ENCODE measurements at places on chromosomes 5 and 9. TPM values are rescaled to one million over a fixed set of nuclear protein-coding genes. Genes with fewer than 3 reads are reported as not detected.
A peak's percentile ranks its signal among the peaks of the same experiment; 100 is the strongest.

Gene C5orf58
- not detected for total RNA-seq

Gene SPATA31A7
- not detected for total RNA-seq

Gene GRM6
- not detected for total RNA-seq

Gene NFIL3
- 0.82 TPM for total RNA-seq

Gene PDE4D
- 1.4 TPM for total RNA-seq

- H3K27me3 ChIP-seq, result no peaks in the 10 kb centered on the region
- no peaks in the 10 kb centered on the region for H3K36me3 ChIP-seq
- H3K4me3 ChIP-seq, result no peak overlapping the region
- DNase-seq, result no peak
Observed at GRCh38 chr9:77587042-77587441, 61.1 kb downstream of the GNA14 start.

DNA sequence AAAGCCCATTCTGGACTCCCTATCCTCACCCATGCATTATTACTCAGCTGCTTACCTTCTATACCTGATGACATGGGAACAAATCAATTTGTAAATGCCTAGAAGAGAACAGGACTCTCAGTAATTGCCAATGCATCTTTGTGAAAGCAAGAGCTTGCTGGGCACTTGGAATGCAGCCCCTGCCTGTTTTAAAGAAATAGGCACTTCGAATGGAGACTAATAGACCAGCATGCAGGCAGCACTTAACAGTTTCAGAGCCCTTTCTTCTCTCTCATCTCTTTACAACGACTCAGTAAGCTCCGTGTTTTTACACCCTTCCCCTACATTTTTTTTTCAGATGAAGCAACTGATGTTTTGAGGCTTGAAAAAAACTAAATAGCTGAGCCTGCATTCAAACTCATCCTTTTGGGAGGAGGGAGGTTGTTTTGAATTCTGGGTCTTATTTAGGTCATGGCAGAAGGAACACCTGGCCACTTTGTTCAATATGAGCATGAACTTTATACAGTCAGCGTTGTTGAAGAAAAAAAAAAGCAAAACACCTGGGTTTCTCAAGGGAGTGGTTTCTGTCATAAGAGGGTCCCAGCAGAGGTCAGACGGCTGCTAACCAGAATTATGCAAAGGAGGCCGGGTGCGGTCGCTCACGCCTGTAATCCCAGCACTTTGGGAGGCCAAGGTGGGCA lies 34.6 kb upstream of the WHRN start:
- H3K27ac ChIP-seq, result no peak overlapping the region
- H3K4me3 ChIP-seq, result no peak overlapping the region
- H3K36me3 ChIP-seq, result no peaks in the 10 kb centered on the region
- H3K4me1 ChIP-seq, result no peaks in the 10 kb centered on the region
- no peak for DNase-seq

DNA sequence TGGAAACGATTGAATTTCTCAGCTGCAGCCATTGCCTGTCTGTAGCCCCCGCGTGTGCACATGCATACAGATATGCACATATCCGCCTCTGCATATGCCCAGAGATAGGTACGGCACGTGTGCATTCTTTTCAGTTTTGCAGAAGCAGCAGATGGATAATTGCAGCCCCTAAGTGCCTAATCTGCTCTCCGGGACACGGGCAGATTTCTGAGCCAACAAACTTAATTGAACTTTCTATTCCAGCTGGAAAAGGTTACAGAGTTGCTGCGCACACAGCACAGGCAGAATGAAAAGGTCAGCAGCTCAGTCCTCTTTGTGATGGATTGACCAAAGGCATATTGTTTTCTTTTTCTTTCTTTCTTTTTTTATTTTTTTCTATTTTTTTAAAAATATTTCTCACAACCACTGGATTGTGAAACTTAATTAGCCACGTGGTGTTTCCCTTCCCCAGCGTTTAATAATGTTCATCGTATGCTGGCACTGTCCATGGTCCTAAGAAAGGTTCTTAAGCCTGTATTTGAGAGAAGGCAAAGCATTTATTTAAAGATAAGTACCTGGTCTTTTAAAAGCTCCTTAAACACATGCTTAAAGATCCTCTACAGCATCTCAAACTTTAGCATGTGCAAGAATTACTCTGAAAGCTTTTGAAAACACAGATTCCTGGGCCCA lies 270.2 kb upstream of the BRINP1 start:
- H3K27ac ChIP-seq, result no peak overlapping the region
- no peaks in the 10 kb centered on the region for H3K27me3 ChIP-seq
- H3K4me3 ChIP-seq, result no peak overlapping the region
- no peaks in the 10 kb centered on the region for H3K36me3 ChIP-seq

- H3K27me3 ChIP-seq, result no peaks in the 10 kb centered on the region
- H3K36me3 ChIP-seq, result no peaks in the 10 kb centered on the region
- peaks cover 43% of the 10 kb centered on the region for H3K4me1 ChIP-seq
- H3K27ac ChIP-seq, result no peak overlapping the region
- no peak overlapping the region for H3K4me3 ChIP-seq
Observed at GRCh38 chr5:125409234-125409860, 662.9 kb upstream of the ZNF608 start.

DNA sequence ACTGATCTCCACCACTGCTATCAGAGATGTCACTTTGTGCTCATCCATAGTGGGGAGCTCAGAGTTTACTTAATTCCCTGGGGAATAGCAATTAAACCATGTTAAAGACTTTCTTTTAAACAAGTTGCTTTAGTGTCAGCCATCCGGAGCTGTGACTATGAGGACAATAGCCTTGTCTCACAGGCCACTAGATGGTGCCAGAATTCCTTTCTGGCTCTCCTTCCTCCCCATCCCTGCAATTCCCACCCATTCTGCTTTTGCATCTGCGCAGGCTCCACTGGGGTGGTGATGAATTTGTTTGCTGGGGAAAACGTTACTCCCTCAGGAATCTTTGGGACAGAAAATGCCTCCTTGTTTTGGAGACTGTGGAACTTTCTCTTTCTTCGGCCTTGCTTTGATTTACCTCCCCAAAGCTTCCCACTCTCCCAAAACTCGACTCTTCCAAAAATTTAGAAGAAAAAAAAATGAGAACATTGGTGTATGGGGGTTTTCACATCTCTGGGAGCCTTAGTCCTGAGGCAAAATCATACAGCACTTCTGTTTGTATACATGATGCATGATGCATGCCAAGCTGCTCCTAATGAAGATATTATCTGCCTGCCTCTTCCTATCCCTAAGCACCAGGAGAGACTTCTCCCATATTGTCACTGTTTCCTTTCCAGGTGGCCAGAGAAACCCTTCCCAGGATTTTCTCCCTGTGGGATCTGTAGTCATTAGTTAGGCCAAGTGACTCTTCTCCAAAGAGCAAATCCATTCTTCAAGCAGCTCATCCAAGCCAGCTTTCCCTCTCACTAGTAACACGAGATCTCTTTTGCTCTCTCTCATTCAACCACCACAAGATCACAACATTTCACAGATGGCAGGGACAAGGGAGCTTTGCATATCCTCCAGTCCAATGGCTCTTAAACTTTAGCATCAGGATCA lies 466.1 kb downstream of the TLR4 start:
- H3K36me3 ChIP-seq, result no peaks in the 10 kb centered on the region
- no peaks in the 10 kb centered on the region for H3K4me1 ChIP-seq
- no peak overlapping the region for H3K4me3 ChIP-seq
- no peak for DNase-seq

- H3K27ac ChIP-seq, result no peak overlapping the region
- no peak overlapping the region for H3K4me3 ChIP-seq
- DNase-seq, result no peak
- H3K4me1 ChIP-seq, result no peaks in the 10 kb centered on the region
- no peaks in the 10 kb centered on the region for H3K36me3 ChIP-seq
Observed at GRCh38 chr9:70488793-70489105, 74.3 kb upstream of the KLF9 start.

DNA sequence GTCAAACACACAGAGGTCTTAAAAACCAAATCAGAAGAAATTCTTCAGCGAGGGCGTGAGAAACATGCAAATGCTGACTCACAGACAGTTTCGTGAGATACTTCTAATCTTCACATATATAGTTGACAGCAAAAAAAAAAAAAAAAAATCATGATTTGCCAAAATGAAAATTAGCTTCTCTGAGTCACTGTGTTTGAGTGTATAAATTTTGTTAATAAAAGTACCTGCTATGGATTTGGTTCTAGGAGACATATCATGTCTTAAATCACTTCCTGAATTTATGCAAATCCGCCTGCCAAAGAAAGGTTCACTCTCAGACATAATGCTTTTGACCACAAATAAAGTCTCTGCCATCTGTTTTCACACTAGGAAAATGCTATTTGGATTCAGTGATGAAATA lies 114.3 kb downstream of the SLC1A3 start:
- no peaks in the 10 kb centered on the region for H3K36me3 ChIP-seq
- peak overlapping the region; percentile 96 for H3K27ac ChIP-seq
- DNase-seq, result no peak

DNA sequence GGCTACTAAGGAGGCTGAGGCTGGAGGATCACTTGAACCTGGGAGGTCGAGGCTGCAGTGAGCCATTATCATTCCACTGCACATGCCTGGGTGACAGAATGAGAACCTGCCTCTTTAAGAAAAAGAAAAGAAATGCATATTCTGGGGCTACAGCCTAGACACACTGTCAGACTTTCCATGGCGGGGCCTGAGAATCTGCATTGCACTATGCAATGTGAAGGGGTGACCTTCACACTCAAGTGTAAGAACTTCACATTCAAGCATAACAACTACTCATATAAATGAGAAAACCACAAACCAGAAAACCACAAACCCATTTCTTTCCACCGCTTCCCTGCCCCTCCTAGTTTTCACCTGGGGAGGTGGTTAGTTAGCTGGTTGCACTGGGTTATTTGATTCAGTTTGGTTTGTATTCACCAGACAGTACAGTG lies 18.0 kb upstream of the FBP2 start:
- DNase-seq, result no peak
- peaks cover 7% of the 10 kb centered on the region for H3K27me3 ChIP-seq
- no peaks in the 10 kb centered on the region for H3K36me3 ChIP-seq

DNA sequence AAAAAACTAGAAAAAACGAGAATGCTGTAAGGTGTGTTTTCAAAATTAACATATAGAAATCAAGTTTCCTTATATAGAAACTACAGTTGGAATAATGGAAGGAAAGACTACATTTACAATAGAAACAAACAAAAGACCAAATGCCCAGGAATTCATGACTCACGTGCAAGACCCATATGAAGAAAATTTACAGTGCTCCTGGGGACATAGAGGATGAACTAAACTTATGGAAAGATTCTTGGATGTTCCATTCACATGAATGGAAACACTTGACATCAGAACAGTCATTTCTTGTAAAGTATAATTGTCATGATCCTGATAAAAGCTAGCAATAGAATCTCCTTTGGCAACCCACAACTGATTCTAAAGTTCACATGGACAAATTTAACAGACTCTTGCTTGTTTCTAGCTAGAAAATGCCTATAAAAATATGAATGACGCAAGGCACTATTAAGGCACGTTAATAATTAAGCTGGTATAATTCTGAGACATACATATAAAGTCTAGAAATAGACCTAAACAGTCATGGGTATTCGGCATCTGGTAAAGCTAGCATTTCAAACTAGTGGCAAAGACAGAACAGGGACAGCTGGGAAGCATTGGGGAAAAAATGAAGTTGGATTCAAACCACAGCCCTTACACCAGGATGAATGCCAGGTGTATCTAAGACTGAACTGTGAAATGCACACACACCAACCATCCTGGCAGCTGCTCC lies 5.1 kb upstream of the ZFP62 start:
- DNase-seq, result no peak
- peaks cover 11% of the 10 kb centered on the region for H3K4me1 ChIP-seq
- H3K27me3 ChIP-seq, result no peaks in the 10 kb centered on the region
- no peak overlapping the region for H3K27ac ChIP-seq
- H3K36me3 ChIP-seq, result no peaks in the 10 kb centered on the region

DNA sequence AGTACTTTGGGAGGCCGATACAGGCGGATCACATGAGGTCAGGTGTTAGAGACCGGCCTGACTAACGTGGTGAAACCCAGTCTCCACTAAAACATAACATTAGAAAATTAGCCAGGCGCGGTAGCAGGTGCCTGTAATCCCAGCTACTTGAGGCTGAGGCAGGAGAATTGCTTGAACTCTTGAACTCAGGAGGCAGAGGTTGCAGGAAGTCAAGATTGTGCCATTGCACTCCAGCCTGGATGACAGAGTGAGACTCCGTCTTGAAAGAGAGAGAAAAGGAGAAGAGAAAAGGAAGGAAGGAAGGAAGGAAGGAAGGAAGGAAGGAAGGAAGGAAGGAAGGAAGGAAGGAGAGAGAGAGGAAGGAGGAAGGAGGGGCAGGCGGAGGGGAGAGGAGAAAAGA lies 45.1 kb downstream of the MYO10 start:
- no peaks in the 10 kb centered on the region for H3K27me3 ChIP-seq
- H3K27ac ChIP-seq, result no peak overlapping the region
- no peaks in the 10 kb centered on the region for H3K4me1 ChIP-seq
- no peak overlapping the region for H3K4me3 ChIP-seq

DNA sequence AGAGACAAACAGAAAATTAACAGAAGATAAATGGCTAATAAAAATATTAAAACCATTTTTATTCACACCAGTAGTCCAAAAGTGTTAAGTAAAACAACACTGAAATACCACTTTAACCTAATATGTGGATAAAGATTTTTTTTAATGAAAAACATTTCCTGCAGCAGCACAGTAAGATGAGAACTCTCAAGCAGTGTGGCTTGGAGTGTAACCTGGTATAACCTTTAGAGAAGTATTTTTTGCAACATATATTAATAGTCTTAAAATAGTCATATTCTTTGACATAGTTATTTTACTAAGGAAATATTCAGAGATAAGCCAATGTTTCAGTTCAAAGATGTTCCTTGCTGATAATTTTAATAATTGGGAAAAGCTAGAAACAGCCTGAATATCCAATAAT lies 644.4 kb downstream of the PDE4D start:
- H3K4me1 ChIP-seq, result no peaks in the 10 kb centered on the region
- no peak for DNase-seq
- H3K4me3 ChIP-seq, result no peak overlapping the region
- H3K36me3 ChIP-seq, result no peaks in the 10 kb centered on the region
- no peak overlapping the region for H3K27ac ChIP-seq

- no peaks in the 10 kb centered on the region for H3K27me3 ChIP-seq
- no peak for DNase-seq
- no peak overlapping the region for H3K27ac ChIP-seq
- H3K36me3 ChIP-seq, result peaks cover 19% of the 10 kb centered on the region
Observed at GRCh38 chr5:134171972-134172371, 4.8 kb downstream of the SKP1 start.

- no peak overlapping the region for H3K27ac ChIP-seq
- DNase-seq, result no peak
- H3K4me1 ChIP-seq, result 0 out of 2 replicates have a peak, but pooled peaks cover 3% of the 10 kb centered on the region
- no peak overlapping the region for H3K4me3 ChIP-seq
- H3K27me3 ChIP-seq, result no peaks in the 10 kb centered on the region
- no peaks in the 10 kb centered on the region for H3K36me3 ChIP-seq
Observed at GRCh38 chr9:114991861-114992260, 61.5 kb upstream of the TNFSF8 start.

Measured in GM12878 (cell line).